ENCODE measurements at places on chromosomes 1 and 21. TPM values are rescaled to one million over a fixed set of nuclear protein-coding genes. Genes with fewer than 3 reads are reported as not detected.

GRCh38 chr21:44803651-44804050, 2.0 kb upstream of the UBE2G2 start:
- no peak for DNase-seq
- peak overlapping the region; percentile 100 for H3K4me3 ChIP-seq
- no peak overlapping the region for H3K27ac ChIP-seq
- H3K4me1 ChIP-seq, result peaks cover 32% of the 10 kb centered on the region
- no peaks in the 10 kb centered on the region for H3K27me3 ChIP-seq

DNA sequence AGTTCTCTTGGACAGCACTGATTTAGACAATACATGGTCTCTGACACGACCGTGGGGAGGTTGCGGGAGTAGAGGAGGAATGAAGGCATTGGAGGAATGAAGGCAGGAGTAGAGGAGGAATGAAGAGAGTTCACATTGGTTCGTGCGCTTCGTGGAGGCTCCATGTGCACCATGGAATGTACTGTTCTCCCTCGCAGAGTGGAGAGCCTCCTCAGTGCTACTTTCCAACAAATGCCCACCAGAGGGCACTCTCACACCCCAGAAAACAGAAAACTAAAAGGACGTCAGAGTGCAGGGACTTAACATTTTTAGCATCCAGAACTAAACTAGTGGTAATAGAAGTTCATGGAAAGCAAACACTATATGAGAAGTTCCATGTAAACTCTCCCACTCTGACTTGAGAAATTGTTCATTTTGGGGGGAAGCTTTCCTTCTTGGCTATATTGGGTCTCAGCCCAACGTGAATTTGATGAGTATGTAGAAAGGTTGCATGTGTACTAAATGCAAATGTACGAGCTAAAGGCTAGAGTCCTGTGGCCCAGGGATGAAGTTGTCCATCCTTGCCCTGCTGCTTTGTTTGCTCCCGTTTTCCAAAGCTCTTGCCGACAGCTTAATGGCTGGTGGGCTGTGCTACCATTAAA, 211.6 kb downstream of the LMX1A start:
- no peak overlapping the region for H3K4me3 ChIP-seq
- no peaks in the 10 kb centered on the region for H3K36me3 ChIP-seq
- no peak overlapping the region for H3K27ac ChIP-seq
- H3K27me3 ChIP-seq, result peaks cover 2% of the 10 kb centered on the region
- peak; percentile 78 for DNase-seq

The OR10J1 gene
- total RNA-seq, result not detected

The WNT3A gene
- total RNA-seq, result not detected

The AMPD1 gene
- not detected for total RNA-seq

DNA sequence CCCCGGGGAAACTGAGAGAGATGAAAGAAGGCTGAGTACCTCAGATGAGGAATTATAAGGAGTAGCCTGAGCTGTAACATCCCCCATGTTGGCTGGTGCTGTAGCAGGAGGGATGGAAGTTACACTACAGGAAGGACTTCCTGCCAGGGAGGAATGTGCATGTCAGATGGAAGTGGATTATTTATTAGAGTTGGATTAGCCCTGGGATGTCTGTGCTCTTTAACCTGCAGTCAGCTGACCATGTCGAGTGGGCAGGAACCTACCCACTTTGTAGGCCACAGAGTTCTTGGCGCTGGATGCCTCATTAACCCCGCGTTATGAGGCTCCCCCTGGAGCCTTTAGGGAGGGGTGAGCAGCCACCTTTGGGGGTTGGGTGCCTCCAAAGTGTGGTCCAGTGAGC, 757 bp upstream of the SEMA4A start:
- DNase-seq, result no peak
- no peak overlapping the region for H3K4me3 ChIP-seq
- H3K4me1 ChIP-seq, result peaks cover 55% of the 10 kb centered on the region
- no peaks in the 10 kb centered on the region for H3K27me3 ChIP-seq

DNA sequence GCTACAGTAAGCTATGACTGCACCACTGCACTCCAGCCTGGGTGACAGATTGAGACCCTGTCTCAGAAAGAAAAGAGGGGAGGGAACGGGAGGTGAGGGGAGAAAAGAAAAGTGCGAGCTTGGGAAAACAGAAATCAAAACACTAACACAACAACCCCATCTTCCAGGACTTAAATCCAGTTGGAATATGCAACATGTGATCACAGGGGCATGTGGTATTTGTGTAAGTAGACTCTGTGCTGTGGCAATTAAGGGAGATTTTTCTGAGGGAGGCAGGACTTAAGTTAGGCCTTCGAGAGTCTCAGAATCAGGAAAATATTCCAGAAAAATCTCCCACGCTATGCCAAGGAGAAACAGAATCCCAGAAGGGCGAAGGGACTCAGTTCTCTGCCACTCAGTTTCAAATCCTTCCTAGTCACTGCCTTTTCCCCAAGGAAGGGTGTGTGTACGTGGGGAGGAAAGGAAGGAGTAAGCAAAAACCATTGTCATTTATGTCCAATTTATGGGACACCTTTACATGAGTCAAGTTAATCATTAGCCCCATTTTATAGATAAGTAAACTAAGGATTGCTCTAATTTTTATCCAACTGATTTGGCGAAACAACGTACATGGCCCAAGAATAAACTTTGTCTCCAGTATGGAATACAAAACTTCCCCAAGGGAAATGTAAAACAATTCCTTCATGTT, 12.3 kb downstream of the ID3 start:
- H3K4me3 ChIP-seq, result no peak overlapping the region
- H3K36me3 ChIP-seq, result no peaks in the 10 kb centered on the region
- H3K27ac ChIP-seq, result no peak overlapping the region
- no peaks in the 10 kb centered on the region for H3K27me3 ChIP-seq
- H3K4me1 ChIP-seq, result peaks cover 5% of the 10 kb centered on the region
- DNase-seq, result no peak

The COA7 gene
- total RNA-seq, result 40.2 TPM

GRCh38 chr1:11792106-11792505, 13.7 kb downstream of the MTHFR start:
- H3K27me3 ChIP-seq, result no peaks in the 10 kb centered on the region
- no peak overlapping the region for H3K27ac ChIP-seq
- H3K4me1 ChIP-seq, result no peaks in the 10 kb centered on the region
- peaks cover 27% of the 10 kb centered on the region for H3K36me3 ChIP-seq

DNA sequence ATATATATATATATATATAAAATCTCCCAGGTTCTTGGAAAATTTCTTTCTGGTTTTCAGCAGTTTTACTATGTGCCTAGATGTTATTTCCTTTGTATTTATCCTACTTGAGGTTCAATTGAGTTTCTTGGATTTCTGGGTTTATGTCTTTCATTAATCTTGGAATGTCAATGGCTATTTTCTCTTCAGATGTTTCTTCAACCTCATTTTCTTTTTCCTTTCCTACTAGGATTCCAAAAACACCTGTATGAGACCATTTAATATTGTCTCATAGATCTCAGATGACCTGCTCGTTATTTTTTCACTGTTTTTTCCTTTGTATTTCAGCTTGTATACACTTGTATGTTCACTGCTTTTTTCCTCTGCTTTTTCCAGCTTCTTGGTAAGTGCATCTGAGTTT, 95.4 kb upstream of the DESI2 start:
- no peaks in the 10 kb centered on the region for H3K36me3 ChIP-seq
- H3K27ac ChIP-seq, result no peak overlapping the region
- no peaks in the 10 kb centered on the region for H3K4me1 ChIP-seq
- H3K4me3 ChIP-seq, result no peak overlapping the region

The ZYG11A gene
- 0.17 TPM for total RNA-seq

DNA sequence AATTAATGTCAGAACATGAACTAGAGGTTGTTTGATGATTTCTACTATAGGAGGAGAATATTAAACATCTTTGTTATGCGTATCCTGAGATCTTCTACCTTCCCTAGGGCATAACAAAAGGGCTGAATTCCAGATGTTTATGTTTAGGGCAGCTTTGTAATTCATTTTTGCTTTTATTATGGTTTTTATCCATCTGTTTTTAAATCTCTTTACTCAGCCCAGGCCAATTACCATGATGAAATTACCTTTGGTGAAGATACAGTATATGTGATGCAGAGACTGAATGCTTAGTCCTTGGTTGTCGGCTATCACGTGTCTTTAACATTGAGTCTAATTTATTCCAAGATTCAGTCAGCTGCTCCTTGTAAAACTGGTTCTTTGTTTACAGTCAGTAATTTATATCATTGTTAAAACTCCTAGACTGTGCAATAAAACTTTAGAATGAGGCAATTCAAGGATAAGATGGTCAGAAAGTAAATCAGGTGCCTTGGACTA, 176.9 kb downstream of the CTH start:
- no peak overlapping the region for H3K4me3 ChIP-seq
- DNase-seq, result no peak
- H3K36me3 ChIP-seq, result no peaks in the 10 kb centered on the region
- H3K27ac ChIP-seq, result no peak overlapping the region

The OLFML3 gene
- not detected for total RNA-seq

DNA sequence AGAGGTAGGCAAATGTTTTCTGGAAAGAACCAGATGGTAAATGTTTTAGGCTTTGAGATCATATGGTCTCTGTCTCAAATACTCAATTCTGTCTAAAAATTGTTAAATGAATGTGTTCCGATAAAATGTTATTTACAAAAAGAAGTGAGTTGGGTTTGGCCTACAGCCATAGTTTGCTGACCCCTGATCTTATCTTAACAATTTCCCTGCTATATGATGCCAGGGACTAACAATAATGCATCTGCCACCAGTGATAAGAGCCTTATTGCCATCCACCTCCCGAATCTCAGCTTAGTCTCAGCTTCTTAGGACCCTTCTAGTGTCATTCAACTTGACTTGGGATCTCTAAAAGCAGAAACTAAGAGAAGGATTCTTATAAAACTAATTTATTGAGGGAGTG, 208.5 kb upstream of the ADGRL2 start:
- H3K27ac ChIP-seq, result no peak overlapping the region
- H3K4me1 ChIP-seq, result no peaks in the 10 kb centered on the region
- no peak for DNase-seq
- no peaks in the 10 kb centered on the region for H3K27me3 ChIP-seq
- no peak overlapping the region for H3K4me3 ChIP-seq

GRCh38 chr1:235920596-235921375, 54.1 kb upstream of the LYST start:
- no peak overlapping the region for H3K4me3 ChIP-seq
- no peak overlapping the region for H3K27ac ChIP-seq

DNA sequence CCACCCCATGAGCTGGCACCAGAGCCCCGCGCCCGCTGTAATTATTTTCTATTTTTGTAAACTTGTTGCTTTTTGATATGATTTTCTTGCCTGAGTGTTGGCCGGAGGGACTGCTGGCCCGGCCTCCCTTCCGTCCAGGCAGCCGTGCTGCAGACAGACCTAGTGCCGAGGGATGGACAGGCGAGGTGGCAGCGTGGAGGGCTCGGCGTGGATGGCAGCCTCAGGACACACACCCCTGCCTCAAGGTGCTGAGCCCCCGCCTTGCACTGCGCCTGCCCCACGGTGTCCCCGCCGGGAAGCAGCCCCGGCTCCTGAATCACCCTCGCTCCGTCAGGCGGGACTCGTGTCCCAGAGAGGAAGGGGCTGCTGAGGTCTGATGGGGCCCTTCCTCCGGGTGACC, 19.1 kb downstream of the RNF223 start:
- H3K27me3 ChIP-seq, result peaks cover 12% of the 10 kb centered on the region
- H3K27ac ChIP-seq, result no peak overlapping the region
- H3K4me1 ChIP-seq, result peaks cover 9% of the 10 kb centered on the region
- no peak for DNase-seq

The ZNF648 gene
- not detected for total RNA-seq

GRCh38 chr1:81420760-81421159, 380.0 kb upstream of the ADGRL2 start:
- no peaks in the 10 kb centered on the region for H3K4me1 ChIP-seq
- no peak for DNase-seq
- no peaks in the 10 kb centered on the region for H3K27me3 ChIP-seq
- H3K27ac ChIP-seq, result no peak overlapping the region
- no peaks in the 10 kb centered on the region for H3K36me3 ChIP-seq

DNA sequence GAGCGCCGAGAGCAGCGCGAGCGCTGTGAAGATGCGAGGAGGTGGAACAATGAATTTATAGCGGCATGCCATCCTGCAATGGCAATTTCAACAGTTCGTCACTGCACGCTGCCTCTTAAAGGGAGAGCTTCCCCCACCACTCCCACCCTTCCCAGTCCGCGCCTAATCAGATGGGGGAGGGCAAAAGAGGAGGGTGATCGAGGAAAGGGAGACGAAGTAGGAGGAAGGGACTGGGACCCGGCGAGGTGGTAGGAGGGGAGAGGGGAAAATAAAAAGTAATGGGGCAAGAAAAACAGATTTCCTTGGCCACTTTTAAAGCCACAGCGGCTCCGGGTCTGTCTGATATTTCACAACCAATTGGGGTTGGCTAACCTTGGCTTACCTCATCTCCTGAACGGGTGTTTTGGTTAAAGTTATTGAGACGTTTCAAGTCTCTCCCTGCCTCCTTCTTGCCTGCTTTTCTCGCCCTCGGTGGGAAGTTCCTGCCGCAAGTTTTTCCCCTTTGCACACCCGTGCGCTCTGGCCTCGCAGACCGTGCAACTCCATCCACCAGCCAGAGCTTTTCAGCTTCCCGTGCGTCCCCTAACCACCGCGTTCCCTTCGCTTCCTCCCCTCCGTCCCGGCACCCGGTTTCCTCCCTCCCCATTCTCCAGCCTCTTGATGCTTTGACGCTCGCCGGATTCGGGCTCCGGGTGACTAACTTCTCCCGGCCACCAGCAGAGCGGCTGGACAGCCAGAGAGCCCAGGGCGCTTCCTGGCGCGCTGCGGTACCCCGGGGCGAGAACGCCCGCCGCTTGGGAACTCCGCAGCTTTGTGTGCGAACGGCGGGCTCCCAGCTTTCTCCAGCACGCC, at the start of gene ADAMTS5:
TSS of gene ADAMTS5 (minus strand) at position 27 of the 852 bp plus-strand sequence. CDS start 697 bp downstream, outside the sequence.
- H3K27me3 ChIP-seq, result peaks cover 40% of the 10 kb centered on the region
- no peak within 1 kb of the TSS for H3K4me3 ChIP-seq
- no peaks in the 10 kb centered on the region for H3K36me3 ChIP-seq

GRCh38 chr1:154822717-154823116, 47.4 kb downstream of the KCNN3 start:
- no peak for DNase-seq
- no peaks in the 10 kb centered on the region for H3K4me1 ChIP-seq
- H3K4me3 ChIP-seq, result no peak overlapping the region
- H3K27ac ChIP-seq, result no peak overlapping the region
- peaks cover 5% of the 10 kb centered on the region for H3K27me3 ChIP-seq

DNA sequence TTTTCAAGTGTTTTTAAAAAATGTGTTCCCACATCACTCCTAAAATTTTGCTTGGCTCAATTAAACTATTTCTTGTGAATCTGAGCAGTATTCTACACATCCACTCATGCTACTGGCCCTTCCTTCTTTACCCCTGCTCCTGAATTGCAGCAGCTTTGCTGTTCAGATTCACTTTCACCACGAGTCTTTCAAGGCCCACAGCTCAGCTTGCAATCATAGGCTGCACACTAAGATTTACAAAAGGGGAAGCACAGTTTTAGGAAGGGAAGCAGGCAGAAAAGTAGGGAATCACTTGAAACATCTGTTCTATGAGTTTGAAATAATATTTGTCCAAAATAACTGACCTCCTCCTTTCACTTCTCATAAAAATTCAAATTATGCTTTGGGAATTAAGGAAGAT, 70.9 kb upstream of the EDEM3 start:
- H3K27ac ChIP-seq, result no peak overlapping the region
- H3K27me3 ChIP-seq, result no peaks in the 10 kb centered on the region
- no peak for DNase-seq
- peaks cover 3% of the 10 kb centered on the region for H3K4me1 ChIP-seq

The KIAA0040 gene
- 35.4 TPM for total RNA-seq

The E2F2 gene
- total RNA-seq, result 30.4 TPM

- H3K36me3 ChIP-seq, result peaks cover 6% of the 10 kb centered on the region
- DNase-seq, result peak; percentile 46
- H3K4me3 ChIP-seq, result no peak overlapping the region
- no peak overlapping the region for H3K27ac ChIP-seq
- H3K27me3 ChIP-seq, result peaks cover 2% of the 10 kb centered on the region
- peaks cover 31% of the 10 kb centered on the region for H3K4me1 ChIP-seq
Observed at GRCh38 chr1:84849357-84849975, 43.5 kb downstream of the LPAR3 start.
